DND-41 (cell line): ENCODE measurements at places on chromosomes 5 and 9.

DNA sequence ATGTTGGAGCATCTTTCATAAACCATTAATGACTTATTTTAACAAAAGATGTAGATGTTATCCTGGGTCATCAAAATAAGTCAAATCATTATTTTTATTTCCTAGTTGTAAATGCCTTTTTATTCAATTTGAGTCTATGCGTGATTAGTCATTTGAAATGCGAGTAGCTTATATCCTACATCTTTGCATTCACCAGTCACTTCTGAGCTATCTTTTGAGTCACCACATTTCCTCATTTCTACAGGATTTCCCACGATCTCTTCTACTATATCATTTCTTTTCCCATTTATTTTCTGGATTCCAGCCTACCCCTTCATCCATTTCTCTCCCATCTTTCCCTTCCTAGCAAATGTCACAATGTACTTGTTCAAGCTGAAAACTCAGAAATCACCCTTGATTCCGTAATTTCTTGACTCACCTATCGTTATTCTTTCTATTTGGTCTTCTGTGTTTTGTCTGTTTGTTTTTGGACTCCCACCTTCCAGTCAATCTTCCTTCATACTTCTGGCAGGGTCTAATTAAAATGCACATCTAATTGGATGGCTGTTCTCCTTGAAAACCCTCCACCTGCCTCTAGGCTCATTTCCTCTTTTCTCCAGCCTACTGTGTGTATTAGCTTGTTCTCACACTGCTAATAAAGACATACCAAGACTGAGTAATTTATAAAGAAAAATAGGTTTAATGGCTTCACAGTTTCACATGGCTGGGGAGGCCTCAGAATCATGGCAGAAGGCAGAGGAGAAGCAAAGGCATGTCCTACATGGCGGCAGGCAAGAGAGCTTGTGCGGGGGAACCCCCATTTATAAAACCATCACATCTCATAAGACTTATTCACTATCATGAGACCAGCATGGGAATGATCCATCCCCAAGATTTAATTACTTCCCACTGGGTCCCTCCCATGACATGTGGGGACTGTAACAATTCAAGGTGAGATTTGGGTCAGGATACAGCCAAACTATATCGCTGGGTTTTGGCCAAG is 112.4 kb downstream of the MEF2C start:
- no peak for DNase-seq

GRCh38 chr9:128913048-128913900 is 7.5 kb upstream of the PHYHD1 start:
- DNase-seq: no peak

DNA sequence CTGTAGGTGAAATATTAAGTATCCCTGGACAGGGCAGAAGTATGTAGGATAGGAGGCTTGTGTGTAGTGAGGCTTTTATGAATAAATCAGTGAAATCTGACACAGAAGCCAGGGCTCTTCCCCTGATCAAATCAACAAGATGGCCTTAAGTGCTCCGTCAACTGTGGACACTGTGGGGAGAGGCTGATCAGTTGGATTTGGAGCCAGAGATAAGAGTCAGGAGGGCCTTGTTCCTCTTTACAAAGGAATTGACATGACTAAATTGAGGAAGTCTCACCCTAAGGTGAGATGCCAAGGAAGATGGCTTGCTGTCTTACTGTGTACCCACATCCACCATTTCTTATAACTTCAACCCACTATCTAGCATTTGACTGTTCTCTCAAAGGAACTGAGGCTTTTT is 91.6 kb upstream of the PRRC1 start:
- no peak for DNase-seq

DNA sequence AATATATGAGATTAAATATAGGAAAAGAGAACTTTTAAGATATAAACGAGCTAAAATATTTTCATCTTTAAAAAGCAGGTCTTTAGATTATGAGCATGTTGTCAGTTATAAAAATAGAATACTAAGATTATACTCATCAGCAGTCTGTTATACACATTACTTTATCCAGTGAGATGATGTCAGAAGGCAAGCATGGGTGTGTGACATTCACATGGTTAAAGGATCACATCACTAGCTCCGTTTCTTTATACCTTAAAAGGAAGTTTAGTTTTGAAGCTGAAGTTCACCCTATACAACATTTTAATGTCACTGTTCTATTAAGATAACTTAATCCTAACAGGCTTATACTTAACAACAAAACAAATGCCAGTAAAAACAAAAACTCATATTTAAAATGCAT is 59.6 kb downstream of the RICTOR start:
- no peak for DNase-seq

DNA sequence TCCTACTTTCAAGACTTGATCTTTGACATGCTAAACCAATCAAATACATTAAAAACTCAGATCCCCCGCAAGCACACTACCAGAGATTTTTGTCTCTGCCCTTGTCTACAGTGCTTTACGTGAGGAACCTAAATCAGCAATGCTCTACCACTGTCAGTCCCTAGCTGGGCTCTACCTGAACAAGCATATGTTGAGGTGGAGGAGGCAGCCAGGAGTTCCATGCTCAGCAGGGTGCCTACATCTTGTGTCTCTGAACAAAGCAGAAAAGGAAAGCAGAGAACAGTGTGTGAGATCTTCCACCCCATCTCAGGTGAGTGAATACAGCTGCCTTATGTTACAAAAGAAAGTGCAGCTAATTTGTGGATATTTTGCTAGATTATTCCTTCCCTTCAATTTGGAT is 255.0 kb downstream of the NDUFS4 start:
- DNase-seq: no peak
